ENCODE measurements at places on chromosomes 5 and 9.

GRCh38 chr5:16544607-16545374, 72.0 kb downstream of the RETREG1 start:
- DNase-seq: peak; percentile 22

- DNase-seq: no peak
Measured at GRCh38 chr9:82736701-82737100, 326.2 kb downstream of the RASEF start.

DNA sequence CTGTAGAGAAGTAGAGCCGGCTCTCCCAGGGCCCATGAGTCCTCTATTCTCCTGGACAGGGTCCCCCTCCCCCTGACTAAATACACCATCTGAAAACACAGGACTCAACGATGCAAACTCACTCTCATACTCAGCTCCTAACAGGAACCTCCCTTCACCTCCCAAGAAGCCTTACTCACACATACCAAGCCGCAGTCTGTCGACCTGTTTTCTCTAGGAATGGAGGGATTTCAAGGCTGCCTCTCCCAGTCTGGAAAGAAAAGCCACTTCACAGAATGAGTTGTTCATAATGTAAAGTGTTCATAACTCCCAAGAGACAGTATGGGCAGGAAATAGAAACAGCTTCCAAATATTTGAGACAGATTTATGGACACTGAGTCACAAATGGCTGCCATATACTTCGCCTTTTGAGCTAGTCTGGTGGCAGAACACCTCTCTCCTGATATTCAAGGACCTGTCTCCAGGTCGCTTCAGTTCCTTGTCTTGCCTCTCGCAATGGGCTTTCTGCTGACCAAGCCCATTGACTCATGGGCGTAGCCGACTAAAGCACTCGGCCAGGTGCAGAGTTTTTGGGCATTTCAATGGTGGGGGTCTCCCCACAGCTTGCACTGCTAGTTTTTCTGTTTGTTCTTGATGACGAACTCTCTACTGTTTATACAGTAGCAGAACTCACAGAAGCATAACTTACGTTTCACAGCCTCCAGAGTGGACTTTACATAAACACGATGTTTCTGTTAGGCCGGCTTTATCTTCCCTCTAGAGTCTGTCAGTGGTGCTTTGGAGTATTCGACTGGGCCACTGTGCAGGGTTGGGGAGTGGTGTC, 25.0 kb upstream of the IL17B start:
- DNase-seq: peak; percentile 81

- peak; percentile 69 for DNase-seq
Measured at GRCh38 chr9:73143711-73144328, 7.8 kb upstream of the ANXA1 start.

GRCh38 chr5:133688391-133688790, 76.0 kb upstream of the FSTL4 start:
- no peak for DNase-seq

GRCh38 chr9:84315278-84315877, 25.2 kb downstream of the SLC28A3 start:
- DNase-seq: peak; percentile 75

DNA sequence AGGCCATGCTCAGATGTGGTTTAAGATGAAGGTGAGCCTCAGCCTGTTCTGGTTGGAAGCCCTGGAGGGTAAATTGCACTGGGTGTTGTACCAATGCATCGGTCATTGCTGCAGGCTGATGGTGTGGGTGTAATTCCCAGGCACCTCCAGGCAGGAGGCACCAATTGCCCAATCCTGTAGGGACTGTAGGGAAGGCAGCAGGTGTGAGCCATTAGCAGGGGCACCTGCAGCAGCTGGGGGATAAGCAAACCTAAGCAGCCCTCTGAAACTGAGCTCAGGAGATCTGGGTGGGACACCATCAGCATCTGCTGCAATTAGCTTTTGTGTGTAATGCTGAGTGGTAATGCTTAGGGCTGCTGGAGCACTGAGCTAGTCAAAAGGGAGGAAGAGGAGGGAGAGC, 190.1 kb upstream of the TBC1D2 start:
- no peak for DNase-seq

DNA sequence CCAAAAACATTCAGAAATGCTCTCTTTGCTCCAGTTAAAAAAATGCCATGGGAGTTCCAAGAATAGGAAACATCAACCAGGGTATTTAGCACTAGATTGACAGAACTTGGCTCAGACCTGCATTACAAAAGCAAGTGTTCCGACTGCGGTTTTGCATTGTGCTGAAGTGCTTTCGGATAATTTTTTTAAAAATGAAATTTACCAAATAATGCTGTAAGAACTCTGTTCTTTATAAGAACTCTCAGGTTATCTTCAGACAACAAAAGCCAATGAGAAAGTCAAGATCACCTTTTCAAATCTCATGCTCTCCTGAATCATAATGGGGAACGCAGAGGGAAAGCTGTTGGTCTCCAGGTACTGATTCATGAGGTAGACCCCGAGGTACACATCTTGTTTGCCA, 483 bp upstream of the PLPP6 start:
- no peak for DNase-seq

- peak; percentile 32 for DNase-seq
Measured at GRCh38 chr9:27150746-27151406, 41.9 kb downstream of the TEK start.

GRCh38 chr9:109248133-109248581, 72.7 kb downstream of the EPB41L4B start:
- DNase-seq: peak; percentile 33

- no peak for DNase-seq
Measured at GRCh38 chr5:143865426-143866025, 53.6 kb downstream of the HMHB1 start.

- no peak for DNase-seq
Measured at GRCh38 chr5:178214160-178214803, 9.9 kb downstream of the HNRNPAB start.

- DNase-seq: no peak
Measured at GRCh38 chr5:52648726-52649125, 139.0 kb upstream of the ITGA1 start.

DNA sequence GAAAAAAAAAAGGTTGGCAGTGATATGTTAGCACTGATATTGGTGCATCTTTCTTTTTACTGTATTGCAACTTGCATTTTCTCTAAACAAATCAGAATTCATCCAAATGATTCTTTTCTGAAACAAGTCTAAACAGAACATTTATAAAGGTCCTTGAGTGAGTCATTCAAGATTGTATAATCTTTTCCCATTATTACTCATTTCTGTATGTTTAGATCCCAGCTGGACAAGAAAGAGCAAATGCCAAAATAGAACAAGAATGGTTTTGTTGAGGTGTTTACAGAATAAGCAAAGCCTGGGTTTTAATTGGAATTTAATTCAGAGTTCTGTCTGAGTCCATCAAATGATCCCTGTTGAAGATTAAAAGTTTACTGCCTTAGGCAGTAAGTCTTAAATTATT, 112.3 kb downstream of the VCAN start:
- peak; percentile 9 for DNase-seq

DNA sequence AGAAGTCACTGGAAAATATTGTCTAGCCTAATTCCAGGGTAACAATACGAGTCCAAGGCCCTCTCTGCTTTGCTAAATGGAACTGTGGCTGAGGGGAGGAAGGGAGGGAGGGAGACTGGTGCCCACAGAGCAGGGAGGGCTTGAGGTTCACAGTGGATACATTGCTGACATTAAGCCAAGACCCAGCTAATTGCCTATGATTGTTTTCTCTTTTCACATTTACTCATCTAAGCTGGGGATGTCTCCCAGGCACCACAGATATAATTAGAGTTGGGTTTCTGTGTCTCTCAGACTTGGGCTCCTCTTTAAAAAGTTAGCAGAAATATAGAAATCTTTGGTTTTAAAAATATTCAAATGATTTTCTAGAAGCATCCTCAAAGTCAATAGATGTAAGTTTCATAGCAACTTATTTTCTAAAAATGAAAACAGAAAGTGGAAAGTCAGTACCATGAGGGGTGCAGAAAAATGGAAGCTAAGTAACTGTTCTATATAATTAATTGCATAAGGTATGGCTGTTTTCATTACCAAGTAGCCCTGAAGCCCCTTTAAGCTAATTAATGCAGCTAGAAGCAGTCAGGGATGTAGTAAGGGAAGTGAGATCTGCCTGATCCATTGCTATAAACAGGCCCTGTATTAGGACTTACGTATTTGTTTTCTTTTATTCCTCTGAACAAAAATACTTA, 259.8 kb downstream of the NDUFS4 start:
- no peak for DNase-seq

DNA sequence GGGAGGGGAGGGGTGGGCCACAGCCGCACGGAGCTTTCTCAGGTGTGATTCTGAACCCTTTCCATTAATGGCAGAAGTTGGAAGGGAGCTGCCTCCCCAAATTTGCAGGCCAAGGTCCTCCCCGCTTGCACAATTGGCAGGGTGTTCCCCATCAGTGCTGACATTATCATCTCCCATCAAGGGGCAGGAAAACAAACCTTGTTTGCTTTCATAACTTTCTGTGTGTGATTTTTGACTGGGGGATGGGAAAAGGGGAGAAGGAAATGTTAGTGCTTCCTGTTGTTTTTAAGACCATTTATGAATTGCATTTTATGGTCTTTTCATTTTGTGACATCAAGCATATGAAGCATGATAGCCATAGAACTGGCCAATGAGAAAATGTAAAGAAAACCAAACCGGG, 242.2 kb downstream of the GOLPH3 start:
- no peak for DNase-seq

DNA sequence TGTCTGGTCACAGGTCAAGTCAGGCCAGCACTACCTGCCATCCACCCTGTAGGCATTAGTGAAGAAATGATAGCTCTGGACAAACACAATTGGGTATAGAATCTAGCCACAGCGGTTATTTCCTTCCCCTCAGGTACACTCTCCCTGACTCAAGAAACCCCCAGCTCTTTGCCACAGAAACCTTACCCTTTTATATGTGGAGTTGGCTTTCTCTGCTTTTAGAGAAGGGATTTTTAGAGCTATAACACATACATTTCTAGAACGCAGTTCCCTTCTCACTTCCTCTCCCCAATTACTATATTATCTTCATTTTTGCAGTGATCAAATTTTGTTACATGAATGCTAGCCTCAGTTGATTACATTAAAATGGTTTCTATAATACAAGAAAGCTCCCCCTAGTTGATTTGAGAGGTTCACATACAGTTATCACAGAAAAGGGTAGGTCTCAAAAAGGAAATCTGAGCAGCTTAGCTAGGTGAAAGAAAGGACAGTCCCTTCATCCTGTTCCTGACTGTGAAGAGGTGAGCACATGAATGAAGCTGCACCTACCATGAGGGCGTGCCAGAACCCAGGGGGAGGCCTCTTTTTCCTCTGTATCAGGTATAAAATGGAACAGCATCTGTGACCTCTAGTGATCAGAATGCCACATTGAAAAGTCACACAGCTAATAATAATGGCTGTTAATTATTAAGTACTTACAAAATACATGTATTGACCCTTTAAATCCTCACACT, 425.6 kb downstream of the KIAA0825 start:
- DNase-seq: no peak

DNA sequence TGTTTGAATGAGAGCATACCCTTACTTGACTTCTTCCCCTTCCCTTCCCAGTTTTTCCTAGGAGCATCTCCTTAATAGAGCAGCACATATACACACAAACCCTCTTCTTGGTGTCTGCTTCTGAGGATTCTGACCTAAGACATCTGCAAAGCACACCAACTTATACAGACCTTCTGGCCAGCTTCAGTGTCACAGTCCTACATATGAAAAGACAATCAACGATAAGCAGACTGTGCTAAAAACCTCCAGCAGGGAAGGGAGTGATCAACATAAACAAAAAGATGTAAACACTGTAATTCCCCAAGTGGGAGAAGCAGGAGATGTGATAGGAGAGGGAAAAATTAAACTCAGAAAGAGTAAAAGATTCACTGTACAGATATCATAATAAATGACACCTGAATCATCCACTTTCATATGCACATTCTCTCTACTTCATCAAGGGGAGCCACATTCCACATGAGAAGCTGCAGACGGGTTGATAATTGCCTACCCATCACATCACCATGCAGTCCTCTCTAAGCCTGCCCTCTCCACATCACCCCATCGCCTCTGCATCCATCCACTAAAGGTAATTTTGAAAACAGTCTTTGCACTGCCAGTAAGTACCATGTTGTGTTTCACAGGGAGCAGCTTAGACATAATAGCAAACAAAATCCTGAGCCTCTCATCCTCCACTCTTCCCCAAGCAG, 13.0 kb downstream of the APBA1 start:
- DNase-seq: no peak

GRCh38 chr9:110700953-110701352, 32.4 kb downstream of the MUSK start:
- peak; percentile 5 for DNase-seq

DNA sequence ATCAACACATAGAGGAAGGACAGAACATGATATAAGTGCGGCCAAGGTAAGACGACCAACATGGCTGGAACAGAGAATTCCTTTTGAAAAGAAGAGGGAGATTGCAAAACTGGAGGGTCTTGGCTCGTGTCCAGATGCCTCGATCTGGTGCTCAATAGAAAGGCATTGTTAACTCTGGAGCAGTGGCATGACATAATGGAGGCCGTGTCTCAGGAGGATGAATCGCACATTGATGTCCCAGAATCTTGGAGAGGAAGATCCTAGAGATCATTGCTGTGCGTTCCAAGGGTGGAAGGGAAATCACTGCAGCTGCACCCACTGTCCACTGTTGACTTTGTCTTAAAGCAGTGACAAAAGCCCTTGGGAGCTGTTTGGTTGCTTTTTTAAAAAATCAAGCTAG, 30.9 kb downstream of the GRAMD2B start:
- no peak for DNase-seq

GRCh38 chr9:134396258-134396742, 70.0 kb downstream of the RXRA start:
- no peak for DNase-seq

GRCh38 chr5:175056831-175057230, 332.4 kb downstream of the MSX2 start:
- no peak for DNase-seq

DNA sequence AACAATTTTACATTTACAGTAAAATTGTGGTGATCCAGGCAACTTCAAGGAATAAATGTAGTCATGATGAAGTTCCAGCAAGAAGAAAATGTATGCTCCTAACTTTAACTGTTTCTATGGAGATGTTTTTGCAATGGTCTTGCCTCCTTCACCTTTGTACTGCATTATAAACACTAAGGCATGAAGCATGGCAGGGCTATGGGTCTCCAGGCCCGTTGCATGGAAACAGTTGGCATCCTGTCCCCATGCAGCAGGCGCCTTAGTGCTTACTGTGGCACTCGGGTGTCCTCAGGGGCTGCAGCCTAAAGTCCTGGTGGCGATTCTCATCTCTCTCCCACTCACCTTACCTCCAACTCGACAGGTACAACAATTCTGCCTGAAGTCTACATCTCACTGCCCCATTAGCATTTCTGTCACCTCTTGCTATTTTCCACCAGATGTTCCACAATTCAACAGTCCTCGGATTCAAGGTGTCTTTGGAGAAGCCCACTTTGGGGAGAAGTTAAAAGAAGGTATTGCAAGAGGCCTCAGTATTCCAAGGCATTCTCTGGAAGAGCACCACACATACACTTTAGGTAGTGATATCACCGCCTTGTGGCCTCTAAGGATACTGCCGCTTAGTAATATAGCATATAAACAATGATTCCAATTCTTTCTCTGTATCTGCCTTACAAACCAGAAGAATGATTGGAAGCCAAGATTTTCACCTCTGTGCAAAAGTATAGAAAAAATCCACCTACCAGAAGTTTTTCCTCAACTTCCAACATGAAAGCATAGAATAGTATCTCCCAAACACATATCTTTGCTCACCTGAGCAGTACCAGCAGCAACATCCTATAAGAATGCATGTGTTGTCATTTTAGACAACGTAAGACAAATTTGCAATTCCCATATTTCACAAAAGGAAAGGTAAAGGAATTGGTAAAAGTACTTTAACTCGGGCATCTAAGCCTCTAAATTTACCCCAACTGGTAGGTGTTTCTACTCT, 5.1 kb downstream of the LIFR start:
- DNase-seq: peak; percentile 67
